Activated CD4-positive, alpha-beta T cell treated with anti-CD3 and anti-CD28 coated beads, Interleukin-2, amount 10 ng/mL, durations not matched to agents 24 days and 14 days (primary cell): ENCODE measurements at places on chromosomes 6 and 20. TPM values are rescaled to one million over a fixed set of nuclear protein-coding genes. Genes with fewer than 3 reads are reported as not detected.

DNA sequence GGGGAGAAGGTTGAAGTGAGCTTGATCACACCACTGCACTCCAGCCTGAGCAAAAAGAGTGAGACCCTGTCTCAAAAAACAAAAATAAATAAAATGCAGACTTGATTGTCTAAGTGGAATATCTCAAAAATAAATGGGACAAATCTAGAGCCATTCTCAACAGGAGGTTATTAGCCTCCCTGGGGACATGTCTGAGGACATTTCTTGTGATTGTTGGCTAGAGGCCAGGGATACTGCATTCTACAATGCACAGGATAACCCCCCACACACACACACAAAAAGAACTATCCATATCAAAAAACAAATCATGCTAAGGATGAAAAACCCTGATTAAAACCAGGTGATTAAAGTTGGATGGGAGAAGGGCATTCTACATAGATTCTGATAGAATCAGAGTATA is 37.5 kb downstream of the FAM217A start:
- H3K27me3 ChIP-seq, result no peaks in the 10 kb centered on the region
- no peak for DNase-seq
- H3K4me1 ChIP-seq, result peaks cover 23% of the 10 kb centered on the region
- H3K4me3 ChIP-seq, result no peak overlapping the region
- H3K27ac ChIP-seq, result no peak overlapping the region

DNA sequence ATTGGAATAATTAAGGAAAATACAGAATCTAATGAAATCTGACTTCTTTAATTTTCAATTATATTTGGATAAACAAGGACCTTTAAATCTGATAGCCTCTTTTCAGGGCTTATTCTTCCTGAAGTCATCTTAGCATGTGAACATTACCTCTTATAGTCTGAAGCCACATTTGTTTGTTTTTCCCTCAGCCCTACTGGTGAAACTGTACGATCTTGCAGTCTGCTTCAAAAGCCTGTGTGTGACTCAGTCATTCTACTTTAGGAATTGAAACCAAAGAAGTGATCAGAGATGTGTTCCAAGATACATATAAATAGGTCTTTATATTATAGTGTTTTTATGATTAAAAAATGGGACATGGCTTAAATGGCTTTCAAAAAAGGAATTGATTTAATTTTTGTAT is 67.5 kb downstream of the MACROD2 start:
- DNase-seq, result no peak
- no peaks in the 10 kb centered on the region for H3K36me3 ChIP-seq
- no peak overlapping the region for H3K27ac ChIP-seq
- no peak overlapping the region for H3K4me3 ChIP-seq
- H3K4me1 ChIP-seq, result no peaks in the 10 kb centered on the region

GRCh38 chr6:163764565-163764964 is 350.0 kb downstream of the QKI start:
- H3K27me3 ChIP-seq, result peaks cover 12% of the 10 kb centered on the region
- H3K4me3 ChIP-seq, result no peak overlapping the region
- H3K4me1 ChIP-seq, result peaks cover 4% of the 10 kb centered on the region
- H3K36me3 ChIP-seq, result no peaks in the 10 kb centered on the region
- no peak overlapping the region for H3K27ac ChIP-seq

- DNase-seq, result no peak
- peak overlapping the region; percentile 87 for H3K4me3 ChIP-seq
- H3K4me1 ChIP-seq, result peaks cover 36% of the 10 kb centered on the region
Measured at GRCh38 chr20:36773107-36773596, 411 bp downstream of the DSN1 start.

Gene TMEM217
- total RNA-seq, result 4.1 and 6.1 TPM in 2 replicates

DNA sequence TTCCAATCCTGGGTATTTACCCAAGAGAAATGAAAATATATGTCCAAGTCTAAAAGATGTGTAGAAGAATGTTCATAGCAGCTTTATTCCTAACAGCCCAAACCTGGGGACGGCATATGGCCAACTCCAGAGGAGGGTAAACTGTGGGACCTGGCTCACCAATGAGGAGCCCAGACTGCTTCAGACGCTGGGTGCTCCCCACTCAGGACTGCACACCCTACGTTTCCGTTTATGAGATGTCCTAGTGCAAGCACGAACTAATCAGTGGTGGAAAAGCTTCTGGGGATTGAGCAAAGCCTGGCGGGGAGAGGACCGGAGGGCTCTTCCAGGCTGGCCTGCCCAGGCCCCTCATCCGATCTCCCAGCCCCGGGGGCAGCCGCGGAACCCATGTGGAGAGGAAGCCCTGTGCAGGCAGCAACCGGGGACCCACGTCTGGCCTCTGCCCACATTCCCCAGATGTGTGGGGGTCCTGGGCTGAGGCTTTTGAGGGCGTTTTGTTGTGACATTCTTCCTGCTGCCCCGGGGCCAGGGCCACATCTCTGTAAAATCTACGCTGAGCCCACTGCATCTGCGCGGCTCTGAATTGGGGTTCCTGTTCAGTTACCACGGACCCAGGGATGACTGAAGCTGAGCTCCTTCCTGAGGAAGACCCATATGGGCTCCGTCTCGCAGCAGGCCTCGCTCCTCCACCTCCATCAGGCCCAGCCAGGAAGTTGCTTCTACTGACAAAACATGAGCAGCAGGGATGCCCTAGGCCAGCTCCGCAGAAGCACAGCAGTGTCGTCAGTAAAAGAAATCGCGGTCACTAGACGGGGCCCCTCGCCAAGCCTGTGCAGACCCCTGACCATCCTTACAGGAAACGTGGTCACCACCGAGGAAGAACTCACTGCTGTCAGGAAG is 188.0 kb downstream of the DLL1 start:
- DNase-seq, result no peak
- H3K4me1 ChIP-seq, result no peaks in the 10 kb centered on the region

Gene CNR1
- not detected in 2 replicates for total RNA-seq

- H3K36me3 ChIP-seq, result no peaks in the 10 kb centered on the region
- DNase-seq, result no peak
- H3K4me3 ChIP-seq, result no peak overlapping the region
- no peak overlapping the region for H3K27ac ChIP-seq
- no peaks in the 10 kb centered on the region for H3K4me1 ChIP-seq
Measured at GRCh38 chr6:23510778-23511510, 615.1 kb upstream of the NRSN1 start.

DNA sequence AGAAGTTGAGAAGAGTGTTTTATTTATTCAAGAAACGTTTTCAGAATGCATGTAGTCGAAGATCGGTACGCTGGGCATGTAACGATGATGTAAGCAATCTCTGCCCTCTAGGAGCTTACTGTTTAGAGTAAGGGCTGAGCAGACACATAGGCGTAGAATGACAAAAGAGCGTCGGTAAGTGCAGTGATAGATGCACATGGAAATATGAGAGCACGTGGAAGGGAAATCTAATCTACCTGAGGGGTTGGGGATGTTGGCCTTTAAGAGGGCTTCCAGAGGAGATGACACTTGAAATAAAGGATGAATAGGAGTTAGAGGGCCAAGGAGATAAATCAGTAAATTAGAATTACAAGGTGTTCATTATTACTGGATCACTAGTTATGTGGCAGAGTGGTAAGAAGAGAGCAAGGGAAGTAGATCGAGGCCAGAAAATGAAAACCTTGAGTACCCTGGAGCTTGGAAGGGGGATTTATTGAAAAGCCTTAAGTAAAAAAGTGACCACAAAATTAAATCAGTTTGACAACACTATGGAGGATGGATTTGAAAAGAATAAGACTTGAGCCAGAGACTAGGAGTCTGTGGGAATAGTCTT is 782 bp downstream of the TRMT11 start:
- H3K4me3 ChIP-seq, result no peak overlapping the region
- no peak overlapping the region for H3K27ac ChIP-seq
- DNase-seq, result no peak
- H3K4me1 ChIP-seq, result peaks cover 7% of the 10 kb centered on the region
- no peaks in the 10 kb centered on the region for H3K27me3 ChIP-seq

- no peak overlapping the region for H3K27ac ChIP-seq
- no peaks in the 10 kb centered on the region for H3K36me3 ChIP-seq
- no peak for DNase-seq
- peaks cover 16% of the 10 kb centered on the region for H3K4me1 ChIP-seq
- H3K27me3 ChIP-seq, result no peaks in the 10 kb centered on the region
- H3K4me3 ChIP-seq, result no peak overlapping the region
Measured at GRCh38 chr20:10539818-10540553, 104.9 kb downstream of the SLX4IP start.

- DNase-seq, result no peak
- H3K4me1 ChIP-seq, result peaks cover 43% of the 10 kb centered on the region
- no peak overlapping the region for H3K27ac ChIP-seq
- peaks cover 2% of the 10 kb centered on the region for H3K36me3 ChIP-seq
Measured at GRCh38 chr6:109091314-109092024, 3.2 kb downstream of the SESN1 start.

- H3K4me3 ChIP-seq, result no peak overlapping the region
- no peaks in the 10 kb centered on the region for H3K36me3 ChIP-seq
- DNase-seq, result no peak
- H3K4me1 ChIP-seq, result peaks cover 7% of the 10 kb centered on the region
- H3K27ac ChIP-seq, result no peak overlapping the region
Measured at GRCh38 chr6:34951731-34952130, 62.7 kb downstream of the ANKS1A start.

DNA sequence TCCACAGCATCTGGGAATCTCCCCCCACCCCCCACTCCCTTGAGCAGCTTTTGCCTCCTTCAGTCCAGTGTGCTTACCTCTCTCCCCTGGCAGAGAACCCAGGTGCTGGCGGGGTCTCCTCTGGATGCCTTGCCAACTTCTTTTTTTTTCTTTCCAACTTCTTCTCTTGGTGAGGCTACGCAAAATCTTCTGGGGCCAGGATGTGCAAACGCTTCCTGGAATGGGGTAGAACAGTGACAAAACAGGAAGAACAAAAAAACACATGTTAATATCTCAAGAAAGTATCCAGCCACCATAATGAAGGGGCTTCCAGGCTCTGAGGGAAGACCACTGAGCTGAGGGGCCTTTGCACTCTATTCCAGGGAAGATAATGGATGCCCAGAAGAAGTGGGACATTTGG is 53.9 kb upstream of the DDR1 start:
- H3K4me1 ChIP-seq, result peaks cover 68% of the 10 kb centered on the region
- DNase-seq, result peak; percentile 72
- H3K36me3 ChIP-seq, result peaks cover 25% of the 10 kb centered on the region
- H3K27me3 ChIP-seq, result no peaks in the 10 kb centered on the region
- peak overlapping the region; percentile 86 for H3K4me3 ChIP-seq

DNA sequence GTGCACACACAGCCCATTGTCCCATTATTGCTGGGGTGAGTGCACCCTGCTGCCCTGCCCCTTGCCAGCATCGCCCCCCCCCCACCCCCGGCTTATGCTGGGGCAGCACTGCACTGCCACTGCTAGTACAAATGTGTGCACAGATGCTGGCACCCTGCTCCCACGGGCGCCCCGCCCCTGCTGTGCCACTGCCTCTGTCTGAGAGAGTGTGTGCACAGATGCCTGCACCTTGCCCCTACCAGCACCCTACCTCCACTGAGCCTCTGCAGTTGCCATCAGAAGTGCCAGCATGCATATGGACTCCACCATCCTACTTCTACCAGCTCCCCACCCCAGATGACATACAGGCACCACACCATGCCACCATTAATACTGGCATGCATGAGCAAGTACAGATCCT is 454.6 kb upstream of the KHDRBS2 start:
- no peaks in the 10 kb centered on the region for H3K27me3 ChIP-seq
- no peaks in the 10 kb centered on the region for H3K4me1 ChIP-seq
- no peak overlapping the region for H3K4me3 ChIP-seq
- DNase-seq, result no peak

DNA sequence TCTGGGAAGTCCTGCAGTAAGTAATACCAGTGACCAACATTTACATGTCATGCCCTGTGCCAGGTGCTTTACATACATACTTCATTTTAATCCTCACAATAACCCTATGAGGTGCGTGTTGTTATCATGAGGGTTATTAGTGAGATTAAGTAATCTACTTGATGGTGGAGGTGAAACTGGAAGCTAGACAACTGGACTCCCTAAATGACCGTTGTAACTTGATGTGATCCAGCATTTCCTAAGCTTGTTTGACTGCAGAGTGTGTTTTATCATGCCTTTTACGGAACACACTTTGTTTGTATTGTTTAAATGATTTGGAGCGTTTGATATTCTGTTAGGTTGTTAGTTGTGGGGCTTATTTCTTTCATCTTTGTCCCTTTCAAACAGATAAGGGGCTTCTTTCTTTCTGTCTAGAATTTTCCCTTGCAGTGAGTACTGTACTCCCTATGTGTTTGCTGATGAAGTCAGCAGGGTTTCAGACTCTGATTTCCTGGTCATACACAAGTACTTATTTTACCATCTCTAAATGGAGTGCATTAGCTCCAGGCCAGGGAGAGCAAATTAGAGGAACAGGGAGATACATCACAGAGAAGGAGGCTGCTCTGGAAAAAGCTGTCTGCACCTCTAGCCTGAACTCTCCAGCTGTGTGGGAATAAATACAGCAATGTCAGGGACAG is 29.7 kb downstream of the CHMP4B start:
- no peak for DNase-seq
- H3K36me3 ChIP-seq, result peaks cover 6% of the 10 kb centered on the region
- H3K4me1 ChIP-seq, result peaks cover 69% of the 10 kb centered on the region
- H3K27me3 ChIP-seq, result no peaks in the 10 kb centered on the region
- no peak overlapping the region for H3K27ac ChIP-seq
